ENCODE measurements at places on chromosomes 3 and 15.
A peak's percentile ranks its signal among the peaks of the same experiment; 100 is the strongest.

GRCh38 chr3:73546961-73547360 is 77.8 kb downstream of the PDZRN3 start:
- DNase-seq: no peak

- no peak for DNase-seq
These were observed 12.5 kb downstream of the MAPK6 start for GRCh38 chr15:52031556-52031955.

DNA sequence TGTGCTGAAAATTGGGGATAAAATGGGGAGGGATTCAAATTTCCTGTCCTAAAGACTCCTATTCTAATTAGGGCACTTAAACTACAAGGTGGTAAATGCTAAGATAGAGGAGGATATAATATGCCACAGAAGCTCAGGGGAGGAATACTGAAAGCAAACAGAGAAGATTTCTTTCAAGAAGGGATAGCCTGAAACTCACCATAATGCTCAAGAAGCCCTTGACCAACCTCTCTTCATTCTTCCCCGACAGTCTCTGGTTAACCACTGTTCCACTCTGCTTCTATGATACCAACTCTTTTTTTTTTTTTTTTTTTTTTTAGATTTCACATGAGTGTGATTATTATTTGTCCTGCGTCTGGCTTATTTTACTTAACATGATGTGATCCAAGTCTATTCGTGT is 398.2 kb upstream of the FRG2C start:
- no peak for DNase-seq

GRCh38 chr15:79193549-79193948 is 89.0 kb upstream of the ANKRD34C start:
- no peak for DNase-seq

DNA sequence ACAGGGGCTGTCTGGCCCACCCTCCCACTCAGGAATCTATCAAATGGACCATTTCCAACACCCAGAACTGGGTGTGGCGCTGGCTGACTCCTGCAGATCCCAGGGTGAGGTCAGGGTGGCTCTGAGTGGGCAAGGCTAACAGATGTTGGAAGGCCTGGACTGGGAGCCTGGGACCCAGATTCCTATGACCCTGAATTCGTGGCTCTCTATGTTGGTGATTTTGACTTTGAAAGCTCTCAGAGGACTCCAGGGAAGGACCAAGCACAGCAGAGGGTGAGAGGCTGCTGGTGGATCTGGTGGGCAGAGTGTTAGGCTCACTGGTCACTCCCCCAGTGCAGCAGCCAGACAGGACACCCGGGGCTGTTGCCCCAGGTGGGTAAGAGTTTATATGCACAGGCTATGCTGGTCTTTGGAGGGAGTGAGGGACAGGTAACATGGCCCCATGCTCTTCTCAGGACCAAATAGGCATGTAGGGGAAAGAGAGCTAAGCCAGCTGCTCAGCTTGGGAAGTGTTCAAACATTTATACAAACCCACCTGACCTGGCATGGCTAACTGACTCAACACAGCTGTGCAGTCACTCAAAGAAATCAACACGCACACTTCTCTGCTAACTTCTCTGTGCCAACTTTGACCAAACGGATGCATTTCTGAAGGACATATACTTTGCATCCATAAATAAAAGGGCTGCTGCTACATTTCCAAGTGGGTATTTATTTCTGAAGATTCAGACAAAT is 62.6 kb upstream of the RAB6B start:
- no peak for DNase-seq

GRCh38 chr15:70156671-70157271 is 59.1 kb upstream of the TLE3 start:
- DNase-seq: no peak

DNA sequence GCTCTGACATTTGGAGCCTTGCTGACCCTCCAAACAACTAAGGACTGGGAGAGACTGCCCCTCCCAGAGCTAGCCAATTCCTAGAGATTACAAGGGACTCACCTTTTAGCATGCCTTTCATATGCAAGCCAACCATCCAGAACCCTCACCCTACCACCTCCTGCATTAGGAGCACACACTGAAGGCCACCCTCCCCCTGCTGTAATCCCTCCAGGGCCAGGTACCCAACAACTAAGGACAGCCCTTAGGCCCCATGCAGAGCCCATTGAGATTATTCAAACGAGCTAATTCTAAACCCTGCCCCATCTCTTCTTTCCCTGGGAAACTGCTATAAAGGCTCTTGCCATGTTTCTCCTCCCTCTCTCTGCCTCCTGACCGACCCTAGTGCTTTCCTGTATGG is 352.6 kb downstream of the ERC2 start:
- DNase-seq: no peak

- DNase-seq: no peak
These were observed 88.0 kb downstream of the EDEM1 start for GRCh38 chr3:5275529-5275928.

GRCh38 chr3:149879872-149880271 is 66.9 kb downstream of the RNF13 start:
- DNase-seq: peak; percentile 70

DNA sequence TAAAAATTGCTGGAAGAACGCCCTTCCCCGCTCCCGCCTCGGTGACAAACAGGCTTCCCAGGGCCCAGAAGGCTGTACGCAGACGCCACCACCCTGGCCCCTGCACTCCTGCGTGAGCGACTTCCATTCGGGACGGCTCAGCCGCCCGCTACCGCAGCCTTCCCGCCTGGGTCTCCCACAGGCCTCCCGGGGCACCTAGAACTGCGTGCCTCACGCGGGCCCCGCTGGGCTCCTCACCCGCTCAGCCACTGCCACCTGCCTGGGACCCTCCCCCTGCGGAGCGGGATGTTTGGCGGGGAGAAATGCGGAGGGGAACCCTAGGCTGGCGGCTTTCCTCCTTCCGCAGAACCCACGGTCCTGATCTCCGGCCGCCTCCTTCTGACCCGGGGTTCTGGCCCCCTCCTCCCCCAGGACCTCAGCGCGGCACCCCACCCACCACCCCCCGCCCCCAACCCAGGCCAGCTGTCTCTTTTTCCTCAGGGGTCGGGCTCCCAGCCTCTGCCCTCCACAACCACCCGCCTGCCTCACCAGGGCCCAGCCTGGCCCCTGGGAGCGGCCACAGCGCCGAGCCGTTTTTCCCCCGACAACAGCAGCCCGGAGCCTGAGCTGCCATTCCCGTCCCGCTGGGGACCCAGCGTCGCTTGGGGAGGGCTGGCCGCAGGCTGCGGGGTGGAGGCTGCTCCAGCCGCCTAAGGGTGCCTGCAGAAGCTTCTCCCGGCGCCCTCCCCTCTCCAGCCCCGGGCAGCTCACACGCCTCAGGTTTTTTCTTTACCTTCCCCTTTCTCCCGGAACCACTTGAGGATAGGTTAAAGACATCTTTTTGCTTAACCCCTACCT is 27.6 kb upstream of the RAB7A start:
- peak; percentile 29 for DNase-seq

- no peak for DNase-seq
These were observed 30.3 kb upstream of the ZNF385D start for GRCh38 chr3:21781355-21781754.

DNA sequence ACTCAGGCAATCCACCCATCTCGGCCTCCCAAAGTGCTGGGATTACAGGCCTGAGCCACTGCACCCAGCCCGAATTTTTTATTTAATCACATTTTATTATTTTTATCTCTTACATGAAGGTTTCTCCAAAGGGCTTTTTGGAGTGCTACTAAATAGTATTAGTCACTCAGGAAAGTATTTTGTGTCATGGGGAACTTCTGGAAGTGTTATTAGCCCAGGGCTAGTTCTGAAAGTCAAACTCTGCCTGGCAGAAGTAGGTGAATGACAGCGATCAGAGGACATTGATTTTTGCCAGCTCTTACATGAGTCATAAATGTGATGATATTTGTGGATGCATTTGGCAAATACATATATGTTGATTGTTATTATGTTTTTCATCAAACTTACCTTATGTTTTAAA is 48.7 kb downstream of the ZPLD1 start:
- DNase-seq: no peak

GRCh38 chr3:40623567-40623966 is 98.8 kb downstream of the ZNF621 start:
- no peak for DNase-seq

- no peak for DNase-seq
These were observed 267.5 kb downstream of the PDCD6IP start for GRCh38 chr3:34065901-34066300.

DNA sequence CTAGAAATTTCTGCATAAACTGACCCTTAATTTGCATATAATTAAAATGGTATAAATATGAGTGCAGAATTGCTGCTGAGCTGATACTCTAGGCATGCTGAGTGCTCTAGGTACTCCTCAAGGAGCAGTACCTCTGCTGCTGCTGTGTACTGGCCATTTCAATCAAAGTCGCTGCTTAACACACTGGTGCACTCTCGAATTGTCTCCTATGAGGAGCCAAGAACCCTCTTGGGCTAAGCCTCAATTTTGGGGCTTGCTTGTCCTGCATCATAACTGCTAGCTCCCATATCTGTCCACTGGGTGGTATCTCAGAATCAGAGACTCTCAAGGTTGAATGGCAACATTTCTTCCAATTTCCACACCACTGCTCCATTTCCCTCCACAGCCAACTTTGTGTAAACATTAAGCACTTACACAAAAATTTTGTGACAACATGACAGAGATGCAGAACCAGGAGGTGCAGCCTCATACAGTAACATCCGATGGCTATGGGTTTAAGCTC is 82.5 kb downstream of the XXYLT1 start:
- DNase-seq: no peak

DNA sequence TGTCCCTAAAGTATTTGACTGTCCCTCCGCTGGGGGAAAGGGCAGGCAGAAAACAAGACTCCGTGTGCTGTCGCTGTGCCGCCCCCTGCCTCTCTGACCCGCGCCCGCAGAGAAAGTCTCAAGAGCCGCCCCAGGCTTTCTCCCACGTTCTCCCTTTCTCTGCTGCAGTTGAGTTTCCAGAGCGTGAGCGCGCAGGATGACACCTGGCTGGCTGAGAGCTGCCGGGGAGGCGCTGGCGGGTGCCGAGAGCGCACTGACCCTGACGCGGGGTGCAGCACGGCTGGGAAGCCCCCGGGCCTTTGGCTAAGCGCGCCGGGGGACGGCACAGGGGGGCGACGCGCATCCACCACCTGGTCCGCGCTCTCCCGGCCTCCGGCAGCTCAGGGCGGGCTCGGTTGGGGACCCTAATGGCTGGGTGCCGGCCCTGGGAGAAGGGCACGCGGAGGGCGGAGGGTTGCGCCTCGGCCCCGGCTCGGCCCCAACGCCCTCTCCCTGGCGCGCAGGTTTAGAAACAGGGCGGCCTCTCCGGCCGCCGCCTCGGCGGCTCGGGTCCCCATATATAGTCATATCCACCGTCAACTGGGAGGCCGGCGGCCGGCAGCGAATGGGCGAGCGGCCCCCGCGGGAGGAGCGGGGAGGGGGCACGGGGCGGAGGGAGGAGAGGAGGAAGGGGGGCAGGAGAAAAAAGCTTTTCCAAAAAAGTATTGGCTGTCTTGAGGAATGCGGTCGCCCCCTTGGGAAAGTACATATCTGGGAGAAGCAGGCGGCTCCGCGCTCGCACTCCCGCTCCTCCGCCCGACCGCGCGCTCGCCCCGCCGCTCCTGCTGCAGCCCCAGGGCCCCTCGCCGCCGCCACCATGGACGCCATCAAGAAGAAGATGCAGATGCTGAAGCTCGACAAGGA is at the start of gene TPM1:
Gene TPM1, plus strand, starts transcription at position 774 of the 903 bp plus-strand sequence. Its CDS starts 83 bp downstream, at position 857.
- peak; percentile 88 for DNase-seq

- no peak for DNase-seq
These were observed 22.8 kb downstream of the AMOTL2 start for GRCh38 chr3:134351427-134351826.

- no peak for DNase-seq
These were observed 39.8 kb downstream of the CGGBP1 start for GRCh38 chr3:88019024-88019423.

DNA sequence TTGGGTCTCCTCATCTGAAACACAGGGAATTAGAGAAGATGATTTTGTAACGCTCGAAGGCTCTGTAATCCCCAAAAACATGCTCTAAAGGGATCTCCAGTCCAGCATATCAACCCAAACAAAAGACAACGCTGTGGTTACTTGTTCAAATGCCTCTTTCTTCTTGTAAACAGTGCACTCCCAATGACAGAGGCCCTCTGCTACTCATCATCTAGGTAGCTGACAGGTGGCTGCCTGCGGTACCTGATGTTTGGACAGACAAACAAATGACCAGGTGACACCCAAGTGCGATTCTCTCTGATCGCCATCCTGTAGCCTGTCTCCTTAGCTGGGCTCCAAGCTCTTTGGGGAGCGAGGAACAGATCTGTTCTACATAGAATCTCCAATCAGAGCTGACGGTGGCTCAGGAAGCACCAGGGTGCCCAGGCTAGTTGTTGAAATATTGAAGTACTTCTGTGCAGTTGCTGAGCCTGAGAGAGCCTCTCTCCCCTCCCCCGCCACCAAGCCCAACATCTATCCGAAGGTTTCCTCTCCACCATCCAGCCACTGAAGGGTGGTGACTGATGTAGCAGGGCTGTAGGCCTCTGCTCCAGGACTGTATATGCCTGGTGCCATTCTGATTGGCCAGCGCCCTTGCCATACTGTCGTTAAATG is 238.7 kb downstream of the XXYLT1 start:
- DNase-seq: no peak

DNA sequence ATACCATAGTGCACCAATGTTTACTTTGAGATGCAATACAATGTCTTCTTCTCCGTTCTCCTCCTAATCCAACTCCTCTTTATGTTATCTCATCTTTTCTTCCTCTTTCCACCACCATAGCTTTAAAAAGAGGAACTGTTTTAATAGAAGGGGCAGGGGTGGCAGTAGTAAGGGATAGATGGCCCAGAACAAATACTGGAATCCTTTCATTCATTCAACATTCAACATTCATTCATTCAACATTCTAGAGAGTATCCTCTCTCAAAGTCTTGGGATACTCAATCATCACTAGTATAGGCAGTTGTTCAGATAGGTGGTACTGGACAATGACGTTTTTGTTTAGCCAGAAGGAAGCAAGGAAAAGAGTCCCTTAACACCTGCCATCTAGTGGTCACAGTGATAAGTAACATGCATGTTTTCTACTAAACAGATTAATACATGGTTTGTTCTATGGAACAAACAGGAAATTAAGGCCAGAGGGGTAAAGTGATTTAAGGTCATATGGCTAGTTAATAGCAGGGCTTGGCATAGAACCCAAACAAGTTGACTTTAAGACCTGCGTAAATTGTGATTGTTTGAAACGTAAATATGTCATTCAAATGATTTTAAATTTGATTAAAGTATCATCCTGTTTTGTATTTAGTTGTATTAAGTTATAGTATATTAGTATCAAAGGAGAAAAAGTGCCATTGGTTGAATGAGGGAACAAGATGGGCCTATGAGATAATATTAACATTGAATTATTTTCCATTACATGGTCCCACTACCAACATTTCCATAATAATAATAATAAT is 26.9 kb upstream of the EHHADH start:
- DNase-seq: peak; percentile 24

DNA sequence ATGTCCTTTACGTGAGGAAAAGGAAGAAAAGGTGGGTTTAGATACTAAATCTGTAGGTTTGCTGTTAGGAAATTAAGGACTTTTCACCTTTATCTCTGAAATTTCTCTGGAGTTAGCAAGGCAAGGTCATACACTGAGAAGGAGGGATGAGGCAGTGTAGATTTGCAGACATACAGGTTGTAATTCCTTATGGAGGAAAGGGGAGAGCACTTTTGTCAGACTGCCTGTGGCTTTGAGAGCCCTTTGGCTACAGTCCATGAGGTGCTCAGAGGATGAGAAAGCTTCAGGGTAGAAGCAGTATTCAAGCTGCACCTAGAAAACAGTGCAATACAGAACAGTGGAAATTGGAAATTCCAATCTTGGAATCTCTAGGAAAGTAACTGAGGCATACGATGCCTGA is 8.3 kb downstream of the RPL14 start:
- DNase-seq: no peak

All from renal pelvis (tissue), 12 donors.